T-helper 9 cell (primary cell): ENCODE measurements at places on chromosomes 11 and 22.
A peak's percentile ranks its signal among the peaks of the same experiment; 100 is the strongest.

GRCh38 chr22:26197425-26197824 lies 28.2 kb downstream of the SEZ6L start:
- no peak for DNase-seq

GRCh38 chr11:120651836-120652235 lies 140.3 kb downstream of the GRIK4 start:
- DNase-seq: no peak

DNA sequence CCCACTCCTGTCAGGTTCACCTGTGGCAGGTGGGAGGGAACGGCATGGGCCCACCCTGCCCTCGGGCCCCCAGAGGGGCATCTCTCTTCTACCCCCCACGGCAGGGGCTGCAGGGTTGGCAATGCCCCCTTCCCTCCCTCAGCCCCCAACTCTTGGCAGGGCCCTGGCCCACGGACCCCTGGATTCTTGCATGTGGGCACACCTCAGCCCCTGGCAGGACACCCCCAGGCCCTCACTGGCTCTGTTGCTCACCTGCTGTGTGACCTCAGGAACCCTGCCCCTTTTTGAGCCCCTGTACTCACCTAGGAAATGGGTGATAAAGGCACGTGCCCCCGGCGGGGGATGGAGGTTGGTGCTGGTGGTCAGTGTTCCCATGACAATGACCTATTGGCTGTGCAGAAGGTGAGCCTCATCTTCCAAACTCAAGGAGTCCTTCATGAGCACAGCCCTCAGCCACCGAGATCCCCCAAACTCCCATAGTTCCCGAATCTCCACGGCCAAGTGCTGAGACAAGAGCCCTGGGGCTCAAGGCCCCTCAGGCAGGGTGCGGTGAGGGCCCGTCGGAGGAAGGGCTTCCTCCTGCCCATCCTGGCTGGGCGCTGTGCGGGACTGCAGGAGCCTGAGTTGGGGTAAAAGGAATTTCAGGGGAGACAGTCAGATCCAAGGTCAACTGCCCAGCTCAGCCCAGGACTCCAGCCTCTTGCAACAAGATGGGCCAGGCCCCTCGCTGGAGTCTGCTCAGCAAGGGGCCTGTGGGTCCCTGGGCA lies 198.2 kb downstream of the IGLL1 start:
- no peak for DNase-seq

GRCh38 chr11:30587269-30587812 lies 1.2 kb upstream of the MPPED2 start:
- no peak for DNase-seq

DNA sequence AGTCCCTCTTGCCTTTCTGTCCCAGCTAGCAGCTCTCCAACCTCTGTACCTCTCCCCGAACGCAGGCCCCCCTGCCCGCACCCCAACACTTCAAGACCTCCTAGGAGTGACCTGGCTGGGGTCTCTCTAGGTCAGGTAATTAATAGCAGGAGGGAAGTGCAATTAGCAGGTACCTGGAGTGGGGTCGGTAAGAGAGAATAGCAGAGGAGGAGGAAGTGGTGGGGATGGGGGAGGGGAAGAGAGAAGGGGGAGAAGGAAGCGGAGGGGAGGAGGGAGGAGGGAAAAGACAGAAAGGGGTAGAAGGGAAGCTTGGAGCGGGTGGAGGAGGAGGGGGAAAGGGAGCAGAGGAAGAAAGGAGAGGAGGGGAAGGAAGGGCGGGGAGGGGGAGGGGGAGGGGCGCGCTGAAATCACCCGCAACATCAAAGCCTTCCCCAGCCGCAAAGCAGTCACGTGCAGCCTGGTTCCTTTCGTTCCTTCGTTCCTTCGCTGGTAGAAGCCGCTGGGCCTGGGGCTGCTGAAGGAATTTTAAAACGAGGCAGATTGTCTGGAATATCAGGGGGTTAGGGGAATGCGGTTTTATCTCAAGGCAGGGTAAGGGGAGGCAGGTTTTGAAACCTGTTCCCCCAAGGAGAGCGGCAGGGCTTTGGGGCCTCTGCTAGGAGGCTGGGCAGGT lies 29.3 kb upstream of the TCF20 start:
- DNase-seq: peak; percentile 67

GRCh38 chr11:1505480-1505879 lies 18.9 kb upstream of the MOB2 start:
- no peak for DNase-seq

GRCh38 chr11:122220321-122220720 lies 104.3 kb upstream of the BLID start:
- no peak for DNase-seq
